Erythroblast (primary cell): ENCODE measurements at places on chromosomes 6 and 20.

DNA sequence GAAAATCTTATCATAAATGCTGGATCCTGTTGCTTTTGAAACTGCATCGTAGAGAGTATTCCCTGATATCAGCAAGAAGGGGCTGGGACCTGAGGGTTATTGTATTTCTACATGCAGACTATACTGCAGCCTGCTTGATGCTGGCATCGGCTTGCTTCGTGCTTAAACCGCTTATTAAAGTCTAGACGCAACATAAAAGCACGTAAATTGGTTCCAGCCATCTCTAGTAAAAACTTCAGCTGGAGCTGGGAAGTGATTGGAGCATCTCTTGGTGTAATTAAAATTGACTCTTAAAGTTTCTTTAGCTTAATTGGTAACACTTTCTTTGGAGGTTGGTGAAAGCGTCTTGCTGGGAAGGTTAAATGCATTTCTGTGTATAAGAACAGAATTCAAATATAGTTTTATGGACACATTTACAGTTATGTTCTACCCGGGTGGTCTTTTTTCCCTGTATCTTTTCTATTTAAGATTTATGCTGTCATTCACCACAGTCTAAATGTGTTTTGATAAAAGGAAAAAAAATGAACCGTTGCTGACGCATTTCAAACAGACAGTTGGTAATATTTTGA lies 139.0 kb upstream of the JAG1 start:
- no peak for DNase-seq

DNA sequence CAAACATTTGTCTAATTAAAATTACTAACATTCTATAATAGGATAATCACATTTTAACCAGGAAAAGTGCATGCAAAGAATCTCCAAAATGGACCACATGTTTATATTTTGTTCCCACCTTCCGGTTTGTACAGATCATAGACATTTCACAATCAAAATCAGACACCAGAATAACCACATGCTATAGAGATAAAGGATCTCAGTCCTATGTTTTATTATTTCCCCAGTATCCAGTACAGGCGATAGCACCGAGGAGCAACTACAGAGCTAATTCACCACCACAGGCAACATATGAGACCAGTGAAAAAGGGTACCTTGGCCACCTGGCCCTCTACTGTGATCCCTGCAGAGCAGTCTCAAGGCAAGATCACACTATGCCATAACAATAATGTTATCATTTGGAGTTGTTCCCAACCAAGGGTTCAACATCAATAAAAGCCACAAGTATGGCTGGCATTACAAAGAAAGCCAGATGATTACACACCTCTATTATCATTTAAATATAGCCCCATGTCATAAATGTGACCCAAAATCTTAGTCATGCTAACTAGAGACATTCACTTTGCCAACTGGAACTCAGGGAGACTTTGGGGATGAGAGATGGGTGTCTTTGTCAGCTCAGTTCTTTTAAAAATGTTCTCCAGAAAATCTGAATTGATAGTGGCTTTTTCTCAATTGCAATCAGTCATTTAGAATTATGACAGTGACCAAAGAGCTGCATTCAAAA lies 46.7 kb downstream of the RALGAPA2 start:
- no peak for DNase-seq

DNA sequence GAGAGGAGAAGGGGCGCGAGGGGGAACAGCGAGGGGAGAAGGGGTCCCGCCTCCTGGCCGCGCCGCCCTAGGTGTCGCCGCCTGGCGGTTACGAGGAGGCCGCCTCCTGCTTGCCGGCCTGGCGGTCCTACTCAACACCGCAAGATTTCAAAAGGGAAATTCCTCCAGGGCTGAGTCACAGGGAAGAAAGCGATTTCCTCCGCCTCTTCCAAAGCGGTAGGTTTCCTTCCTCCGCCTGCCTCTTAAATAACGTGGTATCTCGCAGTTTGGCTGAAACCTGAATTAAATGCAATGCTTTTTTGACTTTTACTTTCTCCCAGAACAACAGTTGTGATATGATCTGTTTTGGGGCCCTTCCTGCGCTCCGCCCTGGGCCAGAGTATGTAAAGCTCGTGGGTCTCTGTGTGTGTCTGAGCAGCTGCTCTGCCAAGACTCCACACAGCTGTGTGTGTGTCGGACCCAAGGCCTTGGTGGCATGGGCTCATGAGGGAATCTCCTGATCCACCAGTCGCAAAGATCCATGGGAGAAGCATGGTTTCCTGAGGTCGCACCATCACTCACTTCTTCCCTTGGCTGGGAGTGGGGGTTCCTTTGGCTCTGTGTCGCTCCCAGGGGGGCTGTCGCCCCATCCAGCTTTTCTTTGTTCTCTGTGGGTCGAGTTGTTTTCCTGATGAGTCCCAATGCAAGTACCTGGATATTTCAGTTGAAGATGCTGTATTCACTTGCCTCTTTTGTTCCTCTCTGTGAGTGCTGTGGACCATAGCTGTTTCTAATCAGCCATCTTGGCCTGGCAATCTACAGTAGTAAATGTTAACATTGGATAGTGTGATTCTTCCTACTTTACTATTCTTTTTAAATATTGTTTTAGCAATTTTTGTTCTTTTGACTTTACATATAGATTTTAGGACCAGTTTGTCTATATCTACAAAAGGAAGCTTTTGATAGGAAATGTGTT lies 31.6 kb upstream of the NOTCH4 start:
- peak; percentile 76 for DNase-seq

DNA sequence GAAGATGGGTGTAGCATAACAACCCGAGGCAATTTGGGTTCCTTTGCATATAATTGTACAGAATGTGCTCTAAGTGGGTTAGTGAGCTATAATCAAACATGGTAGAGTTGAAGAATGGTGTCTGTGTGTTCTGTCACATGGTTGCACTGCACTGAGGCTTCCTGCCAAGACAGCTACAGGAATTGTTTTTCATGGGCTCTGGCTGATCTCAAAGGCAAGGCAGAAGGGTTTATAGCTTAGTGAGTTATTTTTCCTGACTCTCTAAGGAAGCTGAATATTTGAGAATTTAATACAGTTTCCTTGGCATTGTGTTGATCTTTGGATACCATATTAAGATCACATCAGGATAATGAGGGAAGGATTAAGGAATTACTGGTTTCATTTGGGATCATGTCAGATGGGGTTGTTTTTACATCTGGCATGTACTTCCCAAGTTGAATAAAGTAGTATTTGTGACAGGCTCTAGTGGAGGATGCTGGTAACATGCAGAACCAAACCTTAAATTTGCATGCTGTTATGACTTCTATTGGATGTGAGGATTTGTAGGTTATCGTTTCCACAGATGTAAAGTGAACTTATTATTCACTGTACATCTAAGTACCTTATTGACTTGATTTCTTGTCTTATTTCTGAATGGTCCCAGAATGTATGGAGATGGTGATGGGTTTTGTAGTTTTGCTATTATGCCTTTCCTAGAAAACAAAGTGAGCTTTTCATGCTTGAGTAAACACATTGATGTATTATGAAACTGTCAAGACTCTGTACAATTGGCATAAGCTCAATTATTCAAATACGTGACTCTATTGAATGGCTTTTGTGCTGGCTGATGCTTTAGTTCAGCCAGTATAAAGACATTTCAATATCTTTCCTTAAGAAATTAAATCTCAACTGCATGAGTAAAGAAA lies 43.3 kb downstream of the LRRC1 start:
- DNase-seq: no peak

DNA sequence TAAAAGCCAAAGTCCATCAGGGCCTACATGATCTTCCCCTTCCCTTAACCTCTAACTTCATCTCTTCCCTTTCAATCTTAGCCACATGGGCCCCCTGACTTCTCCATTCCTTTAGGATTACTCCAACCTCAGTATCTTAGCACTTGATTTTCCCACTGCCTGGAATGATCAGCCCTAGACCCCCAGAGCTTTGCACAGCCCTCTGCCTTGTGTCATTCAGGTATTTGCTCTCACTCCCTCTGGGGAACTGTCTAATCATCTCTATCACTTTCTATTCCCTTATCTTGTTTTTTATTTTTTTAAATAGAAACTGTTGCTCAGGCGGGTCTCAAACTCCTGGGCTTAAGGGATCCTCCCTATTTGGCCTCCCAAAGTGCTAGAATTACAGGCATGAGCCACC lies 13.3 kb upstream of the ZNFX1 start:
- peak; percentile 29 for DNase-seq

DNA sequence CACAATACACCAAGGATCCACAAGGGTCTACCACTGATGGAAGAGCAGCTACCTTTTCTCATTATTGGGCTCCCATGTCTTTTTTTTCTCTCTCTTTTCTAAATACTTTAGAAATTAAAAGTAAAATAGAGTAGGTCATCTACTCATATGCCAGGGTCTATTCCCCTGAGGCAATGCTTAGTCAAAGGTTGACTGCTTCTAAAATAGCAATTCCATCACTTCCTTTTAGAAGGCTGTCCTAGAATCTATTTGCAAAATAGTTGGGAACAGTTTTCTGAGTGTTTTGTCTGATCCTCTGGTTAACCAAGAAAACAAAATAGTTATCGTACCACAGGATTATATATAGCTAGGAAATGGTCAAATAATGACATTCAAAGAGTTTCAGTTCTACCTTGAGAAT lies 174.1 kb downstream of the COL21A1 start:
- DNase-seq: no peak

GRCh38 chr20:1125277-1125676 lies 6.9 kb downstream of the PSMF1 start:
- peak; percentile 62 for DNase-seq

DNA sequence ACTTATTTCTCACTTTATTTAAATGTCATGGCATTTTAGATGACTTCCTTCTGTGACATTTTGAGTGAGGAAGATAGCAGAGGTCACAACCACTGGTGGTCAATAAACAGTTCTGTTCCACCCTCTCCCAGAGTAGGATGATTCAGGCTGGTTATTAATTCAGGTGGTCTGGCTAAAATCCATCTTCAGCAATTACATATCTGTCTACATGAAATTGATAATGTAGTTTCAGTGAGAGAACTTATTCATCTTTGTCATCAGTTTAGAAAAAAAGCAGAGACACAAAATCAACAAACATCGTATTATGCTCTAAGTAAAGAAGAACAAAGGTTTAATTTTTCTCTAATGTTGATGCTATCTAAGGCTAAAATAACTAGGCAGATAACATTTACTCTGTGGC lies 525.5 kb downstream of the TENT5A start:
- no peak for DNase-seq

DNA sequence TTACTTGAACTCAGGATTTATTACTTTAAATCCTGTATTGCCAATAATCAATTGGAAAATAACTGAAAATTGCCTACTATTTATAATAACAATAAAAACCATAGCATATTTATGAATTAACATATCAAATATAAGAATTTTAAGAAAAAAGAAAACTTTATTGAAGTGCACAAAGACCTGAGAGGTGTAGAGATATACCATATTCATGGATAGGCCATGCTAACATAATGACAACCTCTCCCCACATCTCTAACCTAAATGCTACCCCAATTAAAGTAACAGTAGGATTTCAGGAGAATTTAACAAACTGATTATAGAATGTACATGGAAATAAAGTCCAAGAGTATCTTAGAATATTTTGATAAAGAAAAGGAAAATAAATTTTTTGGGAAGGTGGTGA lies 5.1 kb upstream of the HLA-DMB start:
- no peak for DNase-seq

DNA sequence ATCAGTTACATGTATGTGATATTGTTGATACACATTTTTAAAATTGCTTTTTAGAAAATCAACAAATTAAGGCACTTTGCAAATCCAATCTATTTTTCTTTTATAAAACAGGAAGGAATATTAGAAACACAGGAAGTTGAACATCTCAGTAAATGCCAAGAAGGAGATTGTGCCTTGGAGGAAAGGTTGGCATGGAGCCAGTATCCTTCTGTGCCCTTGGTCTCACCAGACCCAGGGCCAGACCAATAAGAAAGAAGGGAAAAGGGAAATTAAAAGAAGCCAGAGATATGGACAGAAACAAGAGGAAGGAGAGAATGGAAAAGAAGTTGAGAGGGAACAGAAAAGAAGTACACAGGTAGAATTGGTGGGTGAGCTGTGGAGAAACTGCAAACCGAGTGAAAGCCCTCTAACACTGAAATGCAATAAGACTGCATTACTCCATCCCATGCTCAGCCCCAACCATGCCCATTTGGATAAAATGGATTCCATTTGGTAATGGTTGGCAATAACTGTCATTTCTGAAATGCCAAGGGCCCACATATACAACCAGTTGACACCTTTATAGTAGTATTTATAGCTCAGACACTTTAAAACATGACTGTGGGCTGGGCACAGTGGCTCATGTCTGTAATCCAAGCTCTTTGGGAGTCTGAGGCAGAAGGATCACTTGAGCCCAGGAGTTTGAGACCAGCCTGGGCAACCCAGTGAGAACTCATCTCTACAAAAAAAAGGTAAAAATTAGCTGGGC lies 133.8 kb downstream of the GMPR start:
- no peak for DNase-seq

- no peak for DNase-seq
These were observed 181.2 kb downstream of the ISM1 start for GRCh38 chr20:13402171-13402760.
